ENCODE measurements at places on chromosomes 6 and 20.
A peak's percentile ranks its signal among the peaks of the same experiment; 100 is the strongest.

DNA sequence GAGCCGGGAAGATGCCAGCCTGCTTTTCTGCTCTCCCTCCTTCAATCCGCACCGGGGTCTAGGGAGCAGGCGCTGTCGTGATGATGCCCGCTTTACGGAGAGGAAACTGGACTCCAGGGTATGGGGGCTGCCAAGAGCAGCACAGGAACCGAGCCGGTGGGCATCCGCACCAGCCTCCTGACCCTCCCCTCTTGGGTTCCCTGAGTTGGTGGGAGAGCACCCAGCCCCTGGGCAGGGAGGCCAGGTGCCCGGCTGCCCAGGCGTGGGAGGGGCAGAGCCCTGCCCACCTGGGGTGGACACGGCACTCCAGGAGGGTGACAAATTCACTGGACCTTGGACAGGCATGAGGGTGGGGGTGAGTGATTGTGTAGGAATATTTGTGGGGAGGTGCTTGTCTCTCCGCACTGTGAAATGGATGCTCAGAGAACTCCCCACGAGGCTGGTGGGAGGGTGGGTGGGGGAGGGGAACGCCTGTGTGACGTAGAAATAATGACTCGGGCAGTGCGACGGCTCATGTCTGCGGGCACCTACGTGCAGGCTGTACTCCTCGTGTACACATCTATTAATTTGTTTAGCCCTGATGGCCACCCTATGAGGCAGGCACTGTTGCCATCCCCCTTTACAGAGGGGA lies 173.4 kb downstream of the BMP7 start:
- DNase-seq: no peak

DNA sequence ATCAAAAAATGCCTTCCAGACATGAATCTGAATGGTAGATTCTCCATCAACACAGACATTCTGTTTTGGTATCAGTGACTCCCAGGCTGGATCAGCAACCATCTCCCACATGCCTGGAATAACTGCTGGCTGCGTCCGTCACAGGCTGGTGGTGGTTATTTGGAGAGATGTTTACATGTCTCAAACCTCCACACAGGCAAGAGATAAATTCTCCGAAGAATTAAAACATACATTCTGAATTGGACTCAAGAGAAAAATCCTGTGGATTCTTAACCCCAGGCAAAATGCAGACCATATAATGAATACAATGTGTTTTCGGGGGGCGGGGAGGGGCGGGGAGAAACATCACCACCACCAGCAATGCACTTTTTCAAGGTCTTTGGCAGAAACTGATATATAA lies 108.2 kb downstream of the THBS2 start:
- no peak for DNase-seq

DNA sequence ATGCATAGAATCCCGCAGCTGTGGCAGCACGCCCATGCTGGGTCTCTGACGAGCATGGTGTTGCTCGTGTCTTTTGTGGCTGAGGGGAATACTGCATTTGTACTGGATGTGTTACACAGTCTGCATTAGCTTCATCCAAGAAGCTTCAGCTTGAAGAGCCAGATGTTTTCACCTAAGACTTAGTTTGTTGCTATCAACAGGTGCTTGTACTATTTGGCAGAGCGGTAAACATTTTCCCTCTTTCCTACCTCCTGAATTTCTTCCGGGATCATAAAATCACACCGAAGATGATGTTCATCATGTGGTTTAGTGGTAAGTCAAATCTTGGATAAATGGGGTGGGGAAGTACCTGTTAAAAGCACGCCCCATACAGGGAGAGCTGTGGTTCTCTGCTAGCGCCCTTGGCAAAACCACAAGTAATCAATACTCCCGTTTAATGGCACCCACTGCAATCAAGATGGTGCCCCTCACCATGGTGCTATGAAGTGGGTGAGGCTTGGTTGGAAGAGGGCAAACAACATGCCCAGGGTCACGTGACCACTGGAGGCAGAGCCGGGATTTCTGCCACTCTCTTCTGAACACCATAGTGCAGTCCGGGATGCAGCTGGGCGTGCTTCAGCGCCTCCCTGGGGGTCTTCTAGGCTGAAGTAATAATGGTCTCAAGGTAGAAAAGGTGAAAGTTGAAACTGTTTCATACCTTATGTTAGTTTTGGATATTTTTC lies 34.4 kb downstream of the SPATA2 start:
- DNase-seq: no peak

DNA sequence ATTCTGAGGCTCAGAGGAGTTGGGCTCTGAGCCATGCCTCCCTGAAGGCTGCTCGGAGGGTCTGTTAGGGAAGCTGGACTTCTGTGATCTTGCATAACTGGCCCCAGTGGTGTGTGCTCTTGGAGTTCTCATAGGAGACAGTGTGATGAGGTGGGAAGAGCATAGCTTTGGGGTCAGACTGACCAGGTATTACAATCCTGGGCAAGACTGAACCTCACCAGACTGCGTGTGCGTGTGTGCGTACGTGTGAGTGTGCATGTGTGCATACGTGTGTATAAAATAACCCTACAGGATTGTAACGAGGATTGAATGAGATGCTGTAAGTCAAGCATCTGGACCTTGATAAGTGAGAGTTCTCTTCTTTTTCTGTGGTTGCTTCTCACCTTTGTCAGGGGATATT lies 10.0 kb downstream of the BPIFB2 start:
- DNase-seq: no peak

DNA sequence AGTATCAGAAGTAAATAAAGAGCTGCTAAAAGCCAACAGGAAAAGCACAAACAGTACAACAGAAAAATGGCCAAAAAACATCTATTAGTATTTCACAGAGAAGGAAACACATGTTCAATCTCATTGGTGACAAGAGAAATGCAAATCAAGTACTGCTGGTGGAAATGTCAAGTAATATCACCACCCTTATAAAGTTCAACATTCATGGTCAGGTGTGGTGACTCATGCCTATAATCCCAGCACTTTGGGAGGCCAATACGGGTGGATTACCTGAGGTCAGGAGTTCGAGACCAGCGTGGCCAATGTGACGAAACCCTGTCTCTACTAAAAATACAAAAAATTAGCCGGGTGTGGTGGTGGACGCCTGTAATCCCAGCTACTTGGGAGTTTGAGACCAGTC lies 42.8 kb downstream of the ESF1 start:
- DNase-seq: no peak

DNA sequence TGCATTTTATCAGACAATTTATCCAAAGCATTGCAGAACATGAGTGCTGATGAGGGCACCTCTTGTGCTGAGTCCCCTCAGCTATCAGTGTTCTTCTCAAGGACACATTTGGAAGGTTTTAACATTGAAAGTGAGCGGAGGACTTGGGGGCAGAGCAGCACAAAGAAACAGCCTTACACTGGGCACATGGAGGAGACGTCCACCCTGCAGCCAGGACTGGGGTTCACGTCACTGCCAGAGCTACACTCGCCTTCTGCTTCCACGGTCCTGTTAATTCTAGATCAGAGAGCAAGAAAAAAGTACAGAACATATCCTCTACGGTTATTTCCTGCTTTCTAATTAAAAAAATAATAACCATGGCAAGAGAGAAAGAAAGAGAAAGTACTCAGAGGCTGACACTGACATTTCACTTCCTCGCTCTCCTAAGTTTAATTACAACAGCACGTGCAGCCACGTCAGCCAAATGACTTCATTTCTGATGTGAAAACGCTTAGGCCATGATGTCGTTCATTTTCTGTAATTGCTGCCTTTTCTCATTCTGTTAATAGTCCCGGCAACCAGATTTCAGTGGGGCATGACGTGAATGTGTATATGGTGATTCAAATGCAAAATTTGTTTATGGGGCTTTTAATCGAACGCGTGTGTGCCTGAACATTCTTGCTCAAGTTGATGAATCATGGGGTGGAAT lies 5.1 kb downstream of the PRND start:
- DNase-seq: peak; percentile 72

DNA sequence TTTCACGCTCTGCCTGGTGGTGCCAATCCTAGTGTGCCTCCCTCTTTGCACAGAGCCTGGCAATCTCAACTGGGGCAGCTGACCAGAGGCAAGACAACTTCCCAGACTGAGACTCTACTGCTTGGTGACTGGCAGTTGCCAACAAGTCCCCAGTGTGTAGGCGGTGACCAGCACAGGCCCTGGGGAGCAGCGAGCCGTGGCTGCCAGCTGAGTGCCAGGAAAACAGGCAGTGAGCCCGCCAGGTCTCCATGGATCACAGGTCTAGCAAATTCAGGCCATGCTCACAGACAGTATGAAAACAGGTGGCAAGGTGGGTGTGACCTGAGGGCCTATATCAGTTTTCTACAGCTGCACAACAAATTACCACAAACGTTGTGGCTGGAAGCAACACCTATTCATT lies 289.9 kb downstream of the KIF16B start:
- no peak for DNase-seq

GRCh38 chr6:2476376-2476775 lies 231.0 kb upstream of the GMDS start:
- peak; percentile 1 for DNase-seq

DNA sequence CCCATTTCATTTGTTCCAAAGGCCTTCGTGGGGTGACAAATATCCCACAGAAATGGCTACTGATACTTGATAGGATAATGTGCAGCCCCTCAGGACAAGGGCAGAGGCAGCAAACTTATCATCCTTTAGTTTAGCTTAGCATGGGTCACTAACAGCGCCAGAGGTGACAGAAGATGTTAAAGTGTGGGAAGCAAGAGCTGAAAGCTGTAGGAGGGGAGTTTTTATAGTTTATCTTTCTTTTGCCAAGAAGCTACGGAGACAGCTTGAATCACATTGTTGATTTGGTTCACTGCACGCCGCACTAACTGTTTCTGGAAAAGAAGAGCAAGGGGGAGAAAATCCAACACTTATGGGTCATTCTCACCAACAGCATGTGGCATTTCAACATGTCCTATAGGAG lies 773.9 kb upstream of the MMS22L start:
- no peak for DNase-seq

DNA sequence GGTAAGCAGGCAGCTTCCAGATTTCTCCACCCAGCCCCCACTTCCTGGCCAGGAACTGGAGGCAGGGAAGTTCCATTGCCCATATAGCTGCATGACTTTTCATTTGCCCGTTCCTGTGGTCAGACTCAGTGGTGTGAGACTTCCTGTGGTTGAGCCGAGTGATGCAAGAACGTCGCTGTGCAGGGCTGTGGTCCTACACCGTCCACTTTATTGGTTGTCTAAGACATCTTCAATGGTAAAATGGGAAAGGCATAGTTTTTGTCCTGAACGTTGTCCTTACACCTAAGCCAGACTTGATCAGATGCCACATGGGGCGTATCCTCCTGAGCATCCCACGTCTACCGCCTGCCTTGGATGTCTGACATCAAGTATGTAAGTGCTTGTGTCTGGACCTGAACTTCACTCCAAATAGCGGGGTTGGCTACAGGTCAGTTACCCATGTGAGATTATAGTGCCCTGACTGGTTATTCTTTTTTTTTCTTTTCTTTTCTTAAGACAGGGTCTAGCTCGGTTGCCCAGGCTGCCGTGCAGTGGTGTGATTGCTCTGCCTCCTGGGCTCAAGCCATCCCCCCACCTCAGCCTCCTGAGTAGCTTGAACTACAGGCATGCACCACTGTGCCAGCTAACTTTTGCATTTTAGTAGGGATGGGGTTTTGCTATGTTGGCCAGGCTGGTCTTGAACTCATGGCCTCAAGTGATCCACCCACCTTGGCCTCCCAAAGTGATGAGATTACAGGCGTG lies 25.9 kb upstream of the GTSF1L start:
- peak; percentile 99 for DNase-seq

DNA sequence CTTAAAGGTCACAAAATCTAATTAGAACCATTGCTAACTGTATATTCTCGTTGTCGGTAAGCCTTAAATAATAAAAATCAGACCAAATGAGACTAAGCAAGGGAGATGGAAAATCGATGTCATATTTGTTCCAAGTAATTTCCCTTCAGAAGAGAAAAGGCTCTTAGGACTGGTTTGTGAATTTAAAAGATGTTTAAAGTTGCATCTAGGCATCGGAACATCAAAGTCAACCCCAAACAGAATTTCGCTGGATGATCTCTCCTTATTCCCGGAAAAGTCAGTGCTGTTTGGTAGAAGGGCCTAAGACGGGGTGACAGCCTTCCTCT lies 63.8 kb downstream of the NPEPL1 start:
- no peak for DNase-seq

DNA sequence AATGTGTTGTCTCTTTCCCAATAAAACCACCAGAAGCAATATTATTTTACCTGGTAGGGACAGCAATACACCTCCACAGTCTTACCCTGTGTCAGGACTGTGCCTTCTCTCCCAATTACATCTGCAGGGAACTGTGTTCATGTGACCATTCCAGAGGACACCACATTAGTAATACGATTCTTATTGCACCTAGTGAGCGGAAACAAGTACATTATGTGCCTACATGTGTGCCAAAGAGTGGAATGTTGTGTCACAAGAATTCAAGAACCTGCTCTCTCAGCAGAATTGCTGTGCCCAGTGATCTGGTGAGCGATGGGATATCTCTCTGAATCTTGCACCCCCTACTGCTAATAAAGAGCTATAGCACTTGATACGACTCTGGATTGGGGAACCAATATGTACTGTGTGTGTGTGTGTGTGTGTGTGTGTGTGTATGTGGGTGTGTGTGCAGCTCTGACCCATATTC lies 57.4 kb upstream of the FOXC1 start:
- DNase-seq: peak; percentile 63

DNA sequence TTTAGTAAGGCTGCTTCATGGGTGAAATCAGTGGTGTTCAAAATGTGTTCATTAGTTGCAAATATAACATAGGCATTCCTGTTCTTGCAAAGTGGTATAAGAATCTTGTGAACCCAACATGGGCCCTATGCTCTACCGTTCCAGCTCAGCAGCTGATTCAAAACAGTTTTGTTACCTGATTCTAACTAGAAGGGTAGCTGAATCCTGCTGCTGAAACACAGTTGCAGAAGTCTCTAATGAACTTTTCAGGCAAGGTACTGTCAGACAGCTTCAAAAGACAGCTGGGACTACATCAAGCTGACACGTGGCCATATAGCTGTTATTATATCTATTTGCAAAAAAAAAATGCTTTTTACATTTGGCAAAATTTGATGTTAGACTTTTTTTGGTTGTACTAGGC lies 22.7 kb downstream of the THEMIS start:
- DNase-seq: no peak

GRCh38 chr20:16385891-16386290 lies 187.4 kb downstream of the KIF16B start:
- DNase-seq: no peak

- peak; percentile 84 for DNase-seq
Observed at GRCh38 chr20:21182832-21183563, 57.1 kb downstream of the KIZ start.

GRCh38 chr20:10250902-10251301 lies 32.3 kb downstream of the SNAP25 start:
- DNase-seq: peak; percentile 55

DNA sequence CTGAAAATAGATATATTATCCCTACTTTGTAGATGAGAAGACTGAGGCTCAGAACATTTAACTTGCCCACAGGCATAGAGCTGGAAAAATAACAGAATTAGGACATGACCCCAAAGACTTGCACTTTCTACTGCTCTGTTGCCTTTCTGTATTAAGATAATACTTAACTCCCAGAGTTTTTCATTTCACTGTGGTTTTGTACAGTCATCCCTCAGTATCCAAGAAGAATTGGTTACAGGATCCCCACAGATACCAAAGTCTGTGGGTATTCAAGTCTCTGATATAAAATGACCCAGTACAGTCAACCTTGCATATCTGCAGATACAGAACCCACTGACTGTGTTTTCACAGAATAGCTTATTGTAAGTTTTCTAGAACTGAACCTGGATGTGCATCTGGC lies 16.8 kb downstream of the MRS2 start:
- no peak for DNase-seq
